Breast epithelium (tissue), 4 donors: ENCODE measurements at places on chromosomes 2 and 18. TPM values are rescaled to one million over a fixed set of nuclear protein-coding genes. Genes with fewer than 3 reads are reported as not detected.

GRCh38 chr2:790634-791245, 113.5 kb upstream of the TMEM18 start:
- no peaks in the 10 kb centered on the region for H3K27me3 ChIP-seq
- H3K27ac ChIP-seq: no peak overlapping the region
- no peaks in the 10 kb centered on the region for H3K36me3 ChIP-seq
- H3K4me1 ChIP-seq: no peaks in the 10 kb centered on the region
- DNase-seq: no peak

DNA sequence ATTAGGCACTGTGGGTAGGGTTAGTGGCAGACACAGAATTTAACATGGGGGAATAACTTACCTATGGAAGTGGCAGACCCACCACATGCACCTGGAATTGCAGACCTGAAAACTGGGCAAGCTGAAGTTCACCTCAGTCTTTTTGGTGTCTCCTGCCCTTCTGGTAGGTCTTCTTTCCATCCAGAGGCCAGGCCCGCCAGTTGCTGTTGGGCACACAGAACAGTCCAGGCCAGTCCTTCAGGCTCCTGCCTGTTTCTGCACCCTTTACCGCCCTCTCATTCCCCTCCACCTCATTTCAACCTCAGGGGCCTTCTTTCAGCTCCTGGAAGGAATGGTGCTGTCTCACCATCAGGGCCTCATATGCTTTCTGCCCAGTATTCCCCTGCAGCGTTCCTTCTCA, 358.9 kb upstream of the ETAA1 start:
- no peak overlapping the region for H3K27ac ChIP-seq
- no peaks in the 10 kb centered on the region for H3K36me3 ChIP-seq
- H3K4me1 ChIP-seq: no peaks in the 10 kb centered on the region
- no peak for DNase-seq
- no peaks in the 10 kb centered on the region for H3K27me3 ChIP-seq

Gene RGPD6
- total RNA-seq: 111 TPM

Gene CKAP2L
- total RNA-seq: not detected

DNA sequence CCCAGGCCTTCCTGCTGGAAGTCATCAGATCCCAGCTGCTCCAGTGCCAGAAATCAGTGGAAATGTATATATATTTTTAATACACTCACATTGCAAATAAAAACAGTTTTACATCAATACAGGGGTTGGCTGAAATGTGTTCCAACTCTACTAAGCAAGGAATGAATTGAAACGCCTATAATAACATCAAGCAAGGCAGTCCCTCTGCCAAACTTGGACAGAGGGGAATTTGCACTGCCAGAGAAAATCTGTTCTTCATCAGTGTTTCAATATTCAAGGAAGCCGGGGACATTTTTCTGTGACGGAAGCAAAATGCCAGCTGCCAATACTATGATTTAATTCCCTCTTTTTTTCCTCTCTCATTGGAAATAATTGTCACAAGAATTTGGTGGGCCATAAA, 335.3 kb downstream of the TNS1 start:
- H3K4me3 ChIP-seq: no peak overlapping the region
- peak overlapping the region; percentile 37 for H3K27ac ChIP-seq
- no peak for DNase-seq
